Activated CD4-positive, alpha-beta T cell treated with anti-CD3 and anti-CD28 coated beads for 1 hour (primary cell): ENCODE measurements at places on chromosomes 2 and 18.
A peak's percentile ranks its signal among the peaks of the same experiment; 100 is the strongest.

DNA sequence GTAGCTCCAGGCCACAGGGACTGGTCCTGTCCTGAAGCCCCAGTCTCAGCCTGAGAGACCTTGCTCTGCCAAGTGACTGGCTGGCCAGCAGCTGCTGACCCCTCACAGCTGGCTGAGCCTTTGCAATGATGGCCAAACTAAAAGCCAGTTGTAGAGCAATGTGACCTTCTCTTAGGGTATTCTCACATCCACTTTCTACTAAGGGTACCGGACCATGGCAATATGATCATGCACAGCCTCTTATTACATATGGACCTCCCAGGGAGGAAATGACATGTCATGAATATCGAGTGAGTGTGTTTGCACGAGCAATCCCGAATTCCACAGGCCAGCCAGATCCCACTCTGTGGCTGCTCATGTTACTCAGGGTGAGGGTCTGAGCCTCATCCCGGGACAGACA lies 213.9 kb downstream of the VAPA start:
- no peak for DNase-seq

- no peak for DNase-seq
Observed at GRCh38 chr18:50970006-50970405, 2.2 kb downstream of the ELAC1 start.

DNA sequence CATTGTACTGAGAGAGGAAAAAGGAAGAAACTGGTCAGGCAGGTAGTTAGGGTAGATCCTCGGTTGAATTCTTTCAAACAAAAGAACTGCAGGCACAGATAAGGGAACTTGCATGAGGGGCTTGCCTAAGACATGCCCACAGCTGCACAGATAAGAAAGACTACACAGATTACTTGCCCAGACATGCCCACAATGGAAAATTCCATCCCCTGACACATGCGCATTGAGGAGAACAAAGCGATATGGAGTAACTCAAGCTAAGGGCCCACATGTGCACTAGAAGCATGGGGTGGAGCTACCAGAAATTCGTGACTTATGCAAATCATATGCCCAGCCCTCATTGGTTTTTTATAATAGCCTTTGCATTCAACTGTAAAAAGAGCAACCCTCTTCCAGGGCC lies 181.3 kb upstream of the ZNF521 start:
- no peak for DNase-seq

DNA sequence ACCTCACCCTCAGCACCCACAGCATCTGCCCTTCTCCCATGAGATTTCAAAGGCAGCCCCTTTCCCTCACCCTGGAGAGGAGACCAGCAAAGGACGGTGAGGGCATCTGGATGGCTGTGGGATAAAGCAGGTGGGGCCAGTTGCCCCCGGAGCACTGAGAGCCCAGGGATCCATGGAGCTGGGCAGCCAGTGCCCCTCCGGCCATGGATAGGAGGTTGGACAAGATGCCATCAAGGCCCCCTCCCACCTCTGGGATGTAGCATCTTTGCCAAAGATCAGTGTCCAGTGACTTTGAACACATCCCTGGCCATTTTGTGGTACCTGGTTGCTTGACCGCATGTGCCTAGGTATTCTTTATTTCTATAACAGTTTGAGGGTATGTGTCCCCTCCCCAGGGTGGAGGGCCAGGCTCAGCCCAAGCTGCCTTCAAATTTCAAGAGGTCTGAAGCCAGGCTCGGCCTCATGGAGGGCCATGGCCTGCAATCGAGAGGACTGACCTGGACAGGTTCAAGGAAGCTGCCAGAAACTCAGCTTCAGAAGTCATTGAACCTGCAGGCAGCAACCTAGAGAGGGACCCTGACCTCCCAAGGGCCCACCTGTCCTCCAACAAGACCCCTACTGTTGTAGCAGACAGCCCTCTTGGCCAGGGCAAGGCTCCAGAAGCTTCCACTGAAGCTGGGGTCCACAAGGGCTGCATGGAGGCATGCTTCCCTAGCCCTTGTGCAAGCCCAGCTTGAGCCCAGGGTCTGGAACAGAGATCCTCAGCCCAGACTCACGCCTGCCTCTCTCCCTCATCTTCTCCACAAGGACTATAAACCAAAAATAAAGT lies 55.5 kb upstream of the BIN1 start:
- DNase-seq, result no peak

DNA sequence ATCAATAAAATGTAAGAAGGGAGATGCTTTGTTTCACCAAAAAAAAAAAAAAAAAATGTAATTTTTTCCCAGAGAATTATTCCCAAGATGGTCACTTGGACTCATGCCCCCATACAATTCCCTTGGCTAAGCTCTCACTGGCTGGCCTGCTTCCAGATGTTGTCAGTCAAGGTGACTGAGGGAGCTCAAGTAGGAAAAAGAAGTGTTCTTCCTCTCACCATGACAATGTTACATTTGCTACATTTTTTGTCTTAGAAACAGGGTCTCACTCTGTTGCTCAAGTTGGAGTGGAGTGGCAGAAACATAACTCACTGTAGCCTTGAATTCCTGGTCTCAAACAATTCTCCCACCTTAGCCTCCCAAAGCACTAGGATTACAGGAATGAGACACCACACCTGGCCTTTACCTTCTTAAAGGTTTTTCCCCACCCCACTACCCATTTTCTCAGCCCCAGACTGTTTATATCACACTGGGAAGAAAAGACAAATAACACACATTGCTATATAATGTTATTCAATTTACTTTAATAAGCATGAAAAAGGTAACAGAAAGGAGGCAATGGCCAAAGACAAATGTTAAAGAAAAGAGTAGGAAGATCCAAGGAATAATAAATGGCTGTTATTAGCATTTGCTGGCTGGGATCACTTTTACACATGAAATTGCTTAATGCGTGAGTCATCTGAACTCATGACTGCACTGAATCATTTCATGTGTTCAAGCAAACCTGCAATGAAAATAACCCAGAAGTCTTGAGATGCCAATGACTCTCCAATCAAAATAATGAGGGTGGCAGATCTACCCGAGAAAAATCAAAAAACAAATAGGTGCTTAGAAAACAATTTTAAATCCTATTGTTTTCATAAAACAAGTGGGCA lies 45.2 kb downstream of the ACVR1 start:
- DNase-seq, result no peak

DNA sequence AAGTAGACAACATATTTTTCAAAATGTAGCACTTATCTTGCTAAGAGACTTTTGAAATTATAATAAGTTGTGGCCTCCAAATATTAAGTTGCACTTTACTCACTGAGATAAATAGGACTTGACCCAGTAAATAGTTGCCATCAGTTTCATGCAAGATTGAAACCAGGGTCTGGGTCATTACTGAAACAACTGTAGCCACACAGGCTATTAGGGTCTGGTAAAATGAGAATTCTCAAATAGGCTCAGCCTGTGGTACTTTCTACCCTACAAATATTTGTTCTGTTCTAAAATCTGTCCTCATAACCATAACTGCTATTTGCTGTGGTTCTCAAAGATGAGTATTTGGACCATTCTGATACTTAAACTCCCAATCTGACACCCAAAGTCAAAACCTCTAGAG lies 115.4 kb upstream of the STK17B start:
- DNase-seq, result no peak

DNA sequence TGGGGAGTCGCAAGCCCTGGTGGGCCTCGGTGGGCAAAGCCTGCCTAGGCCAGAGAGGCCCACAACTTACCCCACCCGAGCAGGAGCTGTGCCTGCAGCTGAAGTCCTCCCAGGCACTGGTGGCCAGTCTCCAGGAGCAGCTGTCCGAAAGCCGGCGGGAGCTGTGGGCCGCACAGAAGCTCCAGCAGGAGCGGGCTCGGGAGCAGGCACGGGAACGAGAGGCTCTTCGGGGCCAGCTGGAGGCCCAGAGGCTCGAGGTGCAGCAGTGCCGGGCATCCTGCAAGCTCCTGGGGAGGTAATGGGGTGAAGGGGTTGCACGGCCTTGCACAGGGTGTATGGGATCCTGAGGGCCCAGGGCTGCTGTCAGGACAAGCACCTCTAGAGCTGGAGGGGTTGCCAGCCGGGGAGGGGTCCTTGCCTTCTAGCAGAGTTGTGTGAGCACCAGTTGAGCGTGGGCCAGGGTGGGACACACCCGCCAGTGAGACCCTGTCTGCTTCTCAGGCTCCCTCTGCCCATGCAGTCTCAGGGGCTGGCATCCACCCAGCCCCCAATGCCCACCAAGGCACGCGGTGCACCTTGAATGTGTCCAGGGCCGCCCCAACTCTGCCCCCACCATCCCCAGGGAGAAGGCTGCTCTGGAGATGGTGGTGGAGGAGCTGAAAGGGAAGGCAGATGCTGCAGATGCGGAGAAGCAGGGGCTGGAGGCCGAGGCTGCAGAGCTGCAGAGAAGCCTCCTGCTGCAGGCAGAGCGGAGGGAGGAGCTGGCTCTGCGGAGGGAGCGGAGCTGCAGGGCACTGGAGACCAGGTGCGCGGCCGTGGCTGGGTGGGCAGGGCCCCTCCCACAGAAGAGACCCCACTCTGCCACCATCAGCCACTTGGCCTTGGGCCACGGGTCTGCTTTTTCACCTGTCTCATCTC lies 27.2 kb downstream of the CROCC2 start:
- no peak for DNase-seq

DNA sequence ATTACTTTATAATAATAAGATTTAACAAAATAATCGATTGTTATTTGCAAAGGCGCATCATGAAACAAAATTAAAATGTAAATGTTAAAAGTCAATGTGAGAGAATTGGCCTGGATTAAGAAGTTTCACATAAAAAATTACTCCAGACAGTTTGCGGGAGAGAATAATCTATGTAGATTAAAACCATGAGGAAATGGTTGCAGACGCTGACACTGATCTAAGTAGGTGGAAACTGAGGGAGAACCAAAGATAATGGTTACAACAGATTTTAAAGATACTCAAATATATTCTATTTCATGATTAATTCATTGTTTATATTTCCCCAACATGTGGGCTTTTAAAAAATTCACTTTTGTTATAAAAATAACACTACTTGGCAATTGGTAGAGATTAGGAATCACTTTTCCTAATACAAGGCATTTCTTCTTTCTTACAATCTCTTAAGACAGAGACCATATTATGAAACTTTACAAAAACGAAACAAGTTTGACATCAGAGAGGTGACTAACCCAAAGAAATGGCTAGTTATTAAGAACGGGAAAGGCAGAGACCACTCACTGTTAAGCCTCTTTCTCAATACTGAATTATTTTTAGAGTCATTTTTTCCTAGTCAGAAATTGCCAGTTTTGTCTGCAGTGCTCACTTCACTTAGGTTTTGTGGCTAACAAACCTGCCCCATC lies 1.6 kb downstream of the KANSL1L start:
- DNase-seq, result no peak

DNA sequence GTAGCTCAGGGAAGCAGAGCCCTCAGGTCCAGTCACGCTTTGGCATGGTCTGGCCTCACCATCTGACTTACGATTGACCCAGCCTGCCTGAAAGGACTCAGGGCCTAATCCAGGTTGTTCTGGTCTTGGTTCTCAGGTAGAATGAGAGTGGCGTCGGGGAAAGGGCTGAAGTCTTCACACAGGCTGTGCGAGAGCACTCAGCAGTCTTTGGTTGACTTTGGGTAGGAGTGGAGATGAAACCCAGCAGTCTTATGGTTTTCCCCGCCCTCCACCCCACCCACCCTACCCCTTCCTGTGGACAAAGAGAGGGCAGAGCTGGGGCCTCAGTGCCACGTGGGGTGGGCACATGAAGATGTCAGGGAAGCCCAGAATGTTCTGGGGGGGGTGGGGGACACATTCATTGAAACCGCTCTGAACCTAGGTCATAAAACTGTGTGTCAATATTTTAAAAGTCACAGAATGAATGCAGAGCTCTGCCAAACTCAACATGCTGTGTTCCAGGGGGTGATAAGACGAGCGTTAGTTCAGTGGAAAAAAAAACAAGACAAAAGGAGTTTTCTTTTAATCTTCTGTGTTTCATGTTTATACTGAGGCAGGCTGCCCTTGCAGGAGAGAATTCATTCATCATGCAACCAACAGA lies 58.6 kb upstream of the ALPP start:
- no peak for DNase-seq

- DNase-seq, result peak; percentile 18
Observed at GRCh38 chr18:34977838-34978532, 63.2 kb upstream of the MAPRE2 start.

GRCh38 chr18:45503990-45504389 lies 111.3 kb upstream of the SLC14A2 start:
- DNase-seq, result no peak

- no peak for DNase-seq
Observed at GRCh38 chr2:140893685-140894084, 1237.1 kb downstream of the LRP1B start.

DNA sequence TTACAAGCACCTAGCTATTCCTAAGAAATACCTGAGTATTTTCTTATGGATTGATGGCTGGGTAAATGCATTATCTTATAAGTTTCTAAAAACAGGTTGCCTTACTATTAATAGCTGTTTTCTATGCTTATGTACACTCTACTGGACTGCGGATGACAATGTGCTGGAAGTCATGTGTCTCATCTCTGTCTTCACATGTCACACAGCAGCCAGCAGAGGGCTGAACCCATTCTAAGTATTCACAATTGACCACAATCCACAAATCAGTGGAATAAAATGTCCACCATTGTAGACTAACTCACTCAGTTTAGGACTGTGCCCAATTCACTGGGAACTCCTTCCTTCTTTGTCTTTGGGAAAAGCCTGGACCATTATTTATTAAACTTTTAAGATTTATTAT lies 371.2 kb downstream of the INSIG2 start:
- no peak for DNase-seq

DNA sequence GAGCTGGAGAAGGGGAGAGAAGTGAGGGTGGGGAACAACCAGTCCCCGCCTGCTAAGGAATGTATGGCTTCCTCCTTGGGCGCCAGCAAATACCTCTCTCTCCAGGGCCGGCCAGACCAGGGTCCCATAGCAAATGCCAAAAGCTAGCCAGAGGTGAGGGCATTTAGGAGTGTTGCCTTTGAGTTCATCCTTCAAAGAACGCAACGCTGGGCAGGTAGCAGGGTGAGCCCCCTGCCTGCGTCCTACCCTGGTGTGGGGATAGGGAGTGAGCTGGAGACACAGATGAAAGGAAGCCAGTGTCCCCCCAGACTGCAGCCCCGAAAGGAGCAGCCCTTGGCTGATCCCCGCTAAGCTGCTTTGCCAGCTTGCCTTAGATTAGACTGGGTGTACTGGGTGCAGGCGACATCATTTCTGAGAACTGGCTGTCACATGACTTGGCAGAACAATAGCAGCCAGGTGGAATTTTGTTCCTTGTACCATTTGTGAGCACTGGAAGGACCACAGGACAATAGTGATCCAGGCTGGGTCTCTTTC lies 40.4 kb downstream of the KLHL29 start:
- DNase-seq, result no peak

- DNase-seq, result no peak
Observed at GRCh38 chr2:25651782-25652455, 21.5 kb downstream of the DTNB start.
